ENCODE measurements at places on chromosomes 1 and 21. TPM values are rescaled to one million over a fixed set of nuclear protein-coding genes. Genes with fewer than 3 reads are reported as not detected.

Gene DYRK3
- 15.5 TPM for total RNA-seq

Gene OR2L13
- total RNA-seq = not detected

Gene DDAH1
- total RNA-seq = 35.1 TPM

Gene AGMAT
- total RNA-seq = 2.1 TPM

Gene CMPK1
- total RNA-seq = 39.2 TPM

Gene UQCRHL
- 0.89 TPM for total RNA-seq

Gene SLC44A3
- 0.17 TPM for total RNA-seq

Gene LCE1D
- total RNA-seq = not detected

Gene AIM2
- total RNA-seq = not detected

Gene VWA5B1
- total RNA-seq = not detected

Gene L1TD1
- 0.30 TPM for total RNA-seq

Gene RASAL2
- total RNA-seq = 6.9 TPM

Gene AADACL4
- not detected for total RNA-seq

Gene LCE6A
- not detected for total RNA-seq

Gene SNX7
- 18.4 TPM for total RNA-seq

Gene FCRL2
- total RNA-seq = not detected

Gene PADI1
- not detected for total RNA-seq

Gene MROH9
- not detected for total RNA-seq

Gene GBP5
- total RNA-seq = not detected

Gene TMCC2
- total RNA-seq = 3.4 TPM

Gene NUF2
- 34.0 TPM for total RNA-seq

Gene CBR3
- total RNA-seq = 24.1 TPM

Gene TRPM2
- total RNA-seq = not detected

Gene TDRD5
- not detected for total RNA-seq

Gene SPRR3
- total RNA-seq = not detected

Gene PRR9
- not detected for total RNA-seq

Gene LCE2B
- not detected for total RNA-seq

Gene SELL
- total RNA-seq = not detected

Gene HTR6
- total RNA-seq = not detected

Gene RSPO1
- 0.17 TPM for total RNA-seq

Data from bronchus fibroblast of lung (primary cell).